ENCODE measurements at places on chromosomes 6 and 20.

DNA sequence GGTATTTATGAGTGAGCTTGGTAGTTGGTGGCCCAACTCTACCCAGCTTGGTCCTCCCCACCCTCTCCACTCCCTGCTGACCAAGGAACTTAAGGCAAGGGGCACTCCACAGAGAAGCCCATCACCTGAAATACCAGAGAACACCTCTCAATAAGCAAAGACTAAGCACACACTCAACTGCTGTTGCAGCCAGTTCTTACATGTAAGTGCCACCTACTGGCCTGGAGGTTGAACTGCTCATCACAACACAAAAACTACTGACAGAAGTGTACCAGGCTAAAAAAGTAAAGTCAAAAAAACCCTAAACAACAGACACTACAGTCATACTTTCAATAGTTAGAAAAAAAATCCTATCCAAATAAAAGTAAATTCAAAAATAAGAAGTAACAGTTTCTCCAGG is 146.2 kb downstream of the FAM83B start:
- no peak for DNase-seq

DNA sequence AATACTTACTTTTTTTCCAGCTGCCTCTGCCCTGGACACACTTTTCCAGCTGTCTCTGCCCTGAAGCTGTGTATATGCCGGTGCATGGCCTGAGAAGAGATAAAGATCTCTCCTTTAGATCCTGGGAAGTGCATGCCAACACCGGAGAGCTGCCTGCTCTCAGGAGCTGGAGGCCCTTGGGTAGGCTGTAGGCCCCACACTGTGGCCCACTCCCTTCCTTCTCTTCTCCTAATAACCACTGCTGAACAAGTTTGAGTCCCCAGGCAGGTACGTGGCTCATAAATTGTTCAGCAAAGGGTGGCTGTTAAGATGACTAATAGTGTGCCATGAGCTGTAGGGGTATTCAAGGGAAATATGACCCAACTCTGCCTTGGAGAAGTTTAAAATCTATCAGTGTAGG is 102.5 kb downstream of the CD24 start:
- DNase-seq: no peak

GRCh38 chr6:42726485-42727086 is 4.2 kb upstream of the PRPH2 start:
- DNase-seq: peak; percentile 78

- DNase-seq: no peak
Observed at GRCh38 chr6:127786109-127786508, 114.7 kb downstream of the THEMIS start.

- no peak for DNase-seq
Observed at GRCh38 chr20:45359406-45360148, 3.4 kb upstream of the SYS1 start.

GRCh38 chr20:35319192-35319870 is 27.1 kb upstream of the FAM83C start:
- DNase-seq: no peak

GRCh38 chr20:22909436-22909835 is 125.7 kb upstream of the SSTR4 start:
- no peak for DNase-seq

DNA sequence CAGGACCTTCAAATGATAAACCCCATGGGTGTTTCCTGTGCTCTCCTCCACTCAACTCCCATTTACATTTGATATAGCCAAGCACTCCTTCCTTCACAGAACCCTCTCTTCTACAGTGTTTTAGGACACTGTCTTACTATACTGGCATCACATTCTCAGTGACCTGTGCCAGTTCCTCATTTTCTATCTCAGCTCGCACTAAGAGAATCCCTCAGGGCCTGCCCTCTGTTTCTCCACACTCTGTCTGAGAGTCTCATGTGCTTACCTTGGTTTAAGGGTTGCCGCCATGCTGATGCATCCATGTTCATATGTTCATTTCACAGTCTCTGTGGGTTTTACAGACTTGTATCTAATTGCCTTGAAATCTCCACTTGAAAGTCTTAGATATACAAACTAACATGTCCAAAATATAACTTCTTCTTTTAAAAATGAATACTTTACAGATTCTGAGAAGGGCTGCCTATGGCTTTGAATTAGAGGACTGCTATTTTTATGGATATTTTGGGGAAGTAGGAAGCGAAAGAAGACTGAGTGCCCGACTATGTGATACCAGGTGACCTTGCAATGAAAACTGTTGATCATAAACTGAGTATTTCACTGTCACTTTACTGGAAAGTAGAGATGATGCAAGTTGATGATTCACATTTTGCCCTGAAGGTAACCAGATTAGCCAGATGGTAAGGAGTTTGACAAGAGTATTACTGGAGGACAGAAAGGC is 153.1 kb upstream of the SIM1 start:
- peak; percentile 50 for DNase-seq

GRCh38 chr6:47097092-47097945 is 55.2 kb upstream of the ADGRF1 start:
- peak; percentile 67 for DNase-seq

- DNase-seq: no peak
Observed at GRCh38 chr6:98957450-98957849, 9.7 kb upstream of the FBXL4 start.

GRCh38 chr6:169949511-169950097 is 198.2 kb downstream of the ERMARD start:
- no peak for DNase-seq

GRCh38 chr6:113047932-113048331 is 700.8 kb downstream of the RFPL4B start:
- DNase-seq: no peak

DNA sequence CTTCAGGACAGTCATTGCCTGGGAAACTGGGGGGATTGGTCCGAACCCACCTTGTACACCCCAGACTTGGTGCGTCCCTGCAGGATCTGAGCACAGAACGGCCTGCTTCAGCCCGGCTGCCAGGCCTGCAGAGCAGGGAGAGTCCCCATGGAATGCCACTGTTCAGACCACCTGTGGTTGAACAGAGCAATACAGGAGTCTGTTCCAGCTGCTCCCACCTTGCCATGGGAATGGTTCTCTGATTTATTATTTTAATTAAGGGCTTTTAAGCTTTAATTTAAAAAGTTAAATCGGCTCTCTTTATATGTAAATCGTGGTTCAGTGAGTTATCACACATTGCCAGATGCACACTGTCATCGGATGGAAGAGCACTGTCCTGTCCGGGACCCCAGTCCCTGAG is 310.4 kb downstream of the CDH4 start:
- no peak for DNase-seq

- DNase-seq: no peak
Observed at GRCh38 chr6:43606019-43606418, 23.0 kb downstream of the GTPBP2 start.

DNA sequence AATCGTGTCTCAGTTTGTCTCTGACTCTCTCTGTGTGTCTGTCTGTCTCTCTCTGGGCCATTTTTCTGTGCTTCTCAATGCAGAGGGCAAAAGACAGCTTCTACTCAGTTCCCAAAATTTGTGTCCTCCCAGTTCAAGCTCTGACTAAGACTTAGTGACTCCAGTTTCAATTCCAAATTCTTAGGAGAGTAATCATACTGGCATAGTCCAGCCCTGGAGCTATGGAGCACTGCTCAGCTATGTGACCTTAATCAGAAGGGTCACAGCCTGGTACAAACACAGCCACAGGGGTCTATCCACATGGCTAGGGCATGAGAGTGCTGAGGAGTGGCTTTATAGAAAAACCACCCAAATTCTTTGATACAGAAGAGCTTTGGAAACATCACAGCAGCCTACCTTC is 91.9 kb downstream of the FOXF2 start:
- no peak for DNase-seq

- no peak for DNase-seq
Observed at GRCh38 chr6:100468016-100468622, 3.4 kb upstream of the SIM1 start.

- DNase-seq: no peak
Observed at GRCh38 chr20:48816282-48817205, 11.3 kb downstream of the PREX1 start.

- peak; percentile 7 for DNase-seq
Observed at GRCh38 chr6:169326067-169326799, 72.6 kb upstream of the THBS2 start.

- no peak for DNase-seq
Observed at GRCh38 chr6:149963212-149963461, 606 bp upstream of the ULBP1 start.

DNA sequence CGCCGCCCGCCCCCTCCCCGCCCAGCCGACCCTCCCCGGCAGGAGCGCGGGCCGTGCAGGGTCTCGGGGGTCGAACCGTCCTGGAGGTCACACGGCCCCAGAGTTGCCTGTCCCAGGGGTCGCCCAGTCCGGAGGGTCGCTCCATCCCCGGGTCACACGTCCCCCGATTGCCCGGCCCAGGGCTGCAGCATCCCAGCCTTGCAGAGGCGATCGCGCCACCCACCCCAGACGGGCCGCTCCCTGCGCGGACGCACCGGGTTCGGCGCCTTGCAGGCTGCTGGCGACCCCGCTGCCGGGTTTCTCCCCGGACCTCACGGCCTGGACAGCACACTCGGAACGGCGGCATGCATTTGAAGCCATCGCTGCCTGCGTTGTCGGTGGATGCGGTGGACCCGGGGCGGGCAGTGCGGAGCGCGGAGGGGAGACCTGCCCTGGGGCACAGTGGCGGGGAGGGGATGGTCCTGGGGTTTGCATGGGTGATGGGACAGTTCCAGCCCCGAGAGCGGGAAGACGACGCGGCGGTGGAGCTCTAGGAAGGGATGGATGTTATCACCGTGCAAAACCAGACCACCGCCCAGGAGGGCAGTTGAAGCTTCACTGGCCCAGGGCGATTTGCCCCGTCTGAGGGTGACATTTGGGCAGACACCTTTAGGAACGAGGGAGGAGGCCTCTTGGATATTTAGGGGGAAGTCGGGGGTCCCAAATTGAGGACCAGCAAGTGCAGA is 22.7 kb upstream of the FRMD1 start:
- no peak for DNase-seq

- DNase-seq: no peak
Observed at GRCh38 chr6:113466526-113466925, 390.6 kb upstream of the MARCKS start.

DNA sequence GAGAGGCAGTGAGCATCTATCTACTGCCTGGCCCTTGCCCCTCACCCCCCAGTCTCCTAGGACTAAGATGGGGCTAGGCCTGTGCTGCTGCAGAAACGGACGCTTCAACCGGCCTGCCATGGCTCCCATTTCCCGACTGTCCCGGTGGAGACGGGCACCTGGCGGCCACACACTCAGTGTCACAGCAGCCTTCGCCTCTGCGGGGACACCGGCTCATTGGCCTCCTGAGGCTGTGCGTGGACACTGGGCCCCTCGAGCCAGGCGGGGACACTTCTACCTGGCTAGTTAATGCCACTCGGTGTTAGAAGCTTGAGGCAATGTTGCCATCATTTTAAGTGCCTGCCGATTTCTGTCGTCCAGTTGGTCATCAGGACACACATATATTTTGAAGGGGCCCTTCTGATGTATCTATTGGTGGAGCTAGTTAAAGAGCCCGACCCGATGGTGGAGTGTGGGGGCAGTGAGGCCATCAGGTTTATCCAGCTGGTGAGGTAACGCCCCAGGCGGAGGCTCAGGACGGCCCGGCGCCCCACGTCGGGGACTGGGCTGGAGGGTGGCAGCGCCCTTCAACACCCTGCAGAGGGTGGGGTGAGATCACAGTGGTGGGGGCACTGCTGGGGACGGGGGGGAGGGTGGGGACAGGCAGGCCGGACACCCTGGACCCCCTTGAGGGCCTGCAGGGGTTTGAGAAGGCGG is 58.9 kb upstream of the GATA5 start:
- DNase-seq: no peak

GRCh38 chr20:54197621-54198604 is 10.0 kb upstream of the PFDN4 start:
- no peak for DNase-seq

DNA sequence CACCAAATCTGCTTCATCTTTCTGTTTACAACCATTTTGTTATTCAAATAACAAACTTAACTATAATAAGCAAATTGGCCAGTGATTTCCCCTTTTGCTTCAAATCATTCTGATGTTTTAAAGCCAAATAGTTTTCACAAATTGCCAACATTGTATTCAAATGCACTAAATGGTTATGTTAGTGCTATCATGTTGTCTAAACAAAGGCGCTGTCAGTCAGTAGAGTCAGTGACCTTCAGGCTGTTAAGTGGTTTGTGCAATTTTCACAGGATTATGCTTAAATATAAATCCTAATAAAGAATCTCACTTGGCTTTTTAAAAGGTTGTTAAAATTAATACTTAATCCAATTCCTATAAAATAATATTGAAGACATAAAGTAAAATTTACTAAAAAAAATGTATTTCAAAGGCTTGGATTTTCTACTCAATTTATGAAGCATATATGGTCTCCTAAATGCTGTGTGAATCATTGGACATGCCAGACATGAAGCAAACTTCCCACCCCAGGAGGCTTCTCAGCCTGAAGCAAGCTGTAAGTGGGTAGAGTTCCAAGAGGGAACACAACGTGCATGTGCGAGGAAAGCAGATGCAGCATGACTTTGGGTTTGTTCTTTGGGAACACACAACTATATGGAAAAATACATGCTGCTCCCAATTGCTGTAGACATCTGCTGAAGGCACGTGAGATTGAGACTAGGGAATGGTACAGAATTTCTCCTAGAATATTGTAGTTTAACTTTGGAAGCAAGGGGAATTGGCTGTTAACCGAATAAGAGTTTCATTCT is 54.9 kb downstream of the RSPO3 start:
- DNase-seq: no peak

- no peak for DNase-seq
Observed at GRCh38 chr6:134347885-134348805, 30.2 kb upstream of the SGK1 start.

DNA sequence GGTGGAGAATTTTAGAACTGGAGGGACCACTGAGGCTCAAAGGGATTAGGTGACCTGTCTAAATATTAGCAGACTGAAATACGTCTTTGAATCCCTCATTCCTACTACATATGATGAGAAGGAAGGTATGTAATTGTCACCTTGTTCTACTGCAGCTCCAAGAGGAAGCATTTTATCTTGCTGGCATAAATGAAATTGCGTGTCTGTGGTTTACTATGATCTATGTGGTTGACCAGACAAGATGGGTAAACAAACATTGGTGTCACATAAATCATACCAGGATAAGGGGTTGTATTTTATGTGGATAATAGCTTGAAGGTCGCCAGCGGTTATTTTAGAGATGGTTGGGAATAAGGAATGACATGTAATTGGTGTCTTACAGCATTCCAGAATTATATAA is 78.2 kb downstream of the LAMA4 start:
- DNase-seq: no peak

DNA sequence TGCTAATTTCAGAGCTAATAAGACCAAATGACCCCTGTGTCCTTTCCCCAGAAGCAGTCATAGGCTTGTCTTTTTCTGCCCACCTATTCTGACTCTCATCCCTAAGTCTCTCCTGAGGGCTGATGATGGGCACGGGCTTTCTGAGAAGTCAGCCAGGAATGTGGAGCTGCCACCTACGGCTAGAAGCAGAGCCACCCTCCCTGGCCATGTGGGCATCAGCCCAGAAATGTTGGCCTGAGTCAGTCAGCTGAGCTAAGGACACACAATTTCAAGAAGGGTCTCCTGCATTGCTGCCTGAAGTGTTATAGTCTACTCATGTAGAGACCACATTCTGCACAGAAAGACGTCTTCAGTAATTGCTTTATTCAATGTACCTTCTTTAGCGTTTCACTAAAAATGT is 17.1 kb downstream of the MYLIP start:
- no peak for DNase-seq

GRCh38 chr20:6838181-6838826 is 70.8 kb downstream of the BMP2 start:
- no peak for DNase-seq

- no peak for DNase-seq
Observed at GRCh38 chr20:6908673-6909072, 141.2 kb downstream of the BMP2 start.

All from HL-60 (cell line).